ENCODE measurements at places on chromosomes 2 and 18. TPM values are rescaled to one million over a fixed set of nuclear protein-coding genes. Genes with fewer than 3 reads are reported as not detected.

OXER1 gene
- not detected for total RNA-seq

LOXL3 gene
- total RNA-seq: 7.5 TPM

SF3B1 gene
- 257 TPM for total RNA-seq

ZNF236 gene
- 17.4 TPM for total RNA-seq

ARHGAP25 gene
- total RNA-seq: 6.1 TPM

PMAIP1 gene
- total RNA-seq: 1.3 TPM

GALNT3 gene
- 2.7 TPM for total RNA-seq

SIX3 gene
- total RNA-seq: not detected

UGT1A4 gene
- total RNA-seq: not detected

ITPRIPL1 gene
- 7.6 TPM for total RNA-seq

IMP4 gene
- 144 TPM for total RNA-seq

DNA sequence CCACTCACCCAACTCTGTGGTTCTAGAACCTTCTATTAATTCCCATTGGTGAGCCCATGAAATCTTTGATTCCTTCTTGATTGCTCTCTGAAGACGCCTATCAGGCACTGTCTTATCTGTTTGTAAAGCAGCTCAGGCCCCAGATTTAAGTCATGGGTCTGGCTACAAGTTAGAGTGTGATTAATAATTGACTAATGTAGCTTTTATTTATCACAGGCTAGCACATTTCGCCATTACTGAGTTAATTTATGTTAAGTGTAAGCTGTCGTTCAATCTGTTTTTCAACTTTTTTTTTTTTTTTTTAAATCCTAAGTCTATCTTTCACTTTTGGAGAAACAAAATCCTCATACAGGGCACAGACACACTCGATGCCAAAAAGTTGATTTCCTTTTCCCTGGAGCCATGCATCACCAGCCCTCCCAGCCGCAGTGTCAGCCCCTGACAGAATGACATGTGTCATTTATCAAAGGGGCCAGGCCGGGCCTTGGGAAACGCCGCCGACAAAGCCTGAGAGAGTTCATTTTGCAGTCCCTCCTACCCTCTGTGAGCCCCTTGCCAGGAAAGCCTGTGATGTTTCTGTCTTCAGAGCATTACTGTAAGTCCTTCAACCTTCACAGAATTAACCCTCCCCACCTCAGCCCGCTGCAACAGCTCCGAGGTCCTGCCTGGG lies 15.8 kb downstream of the TSHZ1 start:
- no peak for DNase-seq

DNA sequence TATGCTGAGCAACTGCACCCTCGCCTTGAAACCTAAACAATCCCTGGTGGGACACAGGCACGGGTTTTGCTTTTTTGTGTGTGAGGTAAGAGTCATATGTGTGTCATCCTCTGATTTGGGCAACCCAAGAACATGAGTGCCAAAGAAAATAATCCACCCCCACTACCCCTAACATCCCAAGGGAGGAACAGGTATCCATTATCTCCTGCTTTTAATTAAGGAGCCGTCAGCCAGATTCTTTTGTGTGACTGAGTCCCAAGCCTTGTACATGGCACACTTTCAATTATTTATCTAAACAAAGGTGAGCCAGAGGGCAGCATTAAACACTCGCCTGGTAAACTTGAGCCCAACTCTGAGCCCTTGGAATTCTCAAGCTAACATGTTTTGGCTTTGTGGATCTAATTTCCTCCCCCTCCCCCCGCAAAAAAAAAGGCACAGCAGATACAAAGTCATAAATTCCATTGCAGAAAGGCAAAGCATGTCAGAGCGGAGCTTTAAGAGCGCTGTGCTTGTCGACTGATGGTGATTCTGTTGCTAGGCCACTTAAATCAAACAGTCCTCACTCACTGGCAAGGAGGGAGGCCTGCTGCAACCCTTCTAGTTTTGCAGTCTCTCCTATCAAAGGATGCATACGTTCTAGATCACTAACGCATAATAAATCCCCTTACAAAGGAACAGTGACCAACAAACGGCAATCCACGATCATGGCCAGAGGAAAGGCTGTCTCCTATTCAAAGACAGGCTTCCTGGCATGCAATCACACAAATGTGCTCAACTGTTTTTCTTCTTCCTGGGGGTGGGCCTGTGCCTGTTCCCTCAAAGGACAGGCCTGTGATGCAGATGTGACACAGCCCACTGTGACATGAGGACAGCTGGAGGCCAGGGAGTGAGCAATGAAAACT lies 143.5 kb upstream of the LMAN1 start:
- DNase-seq: no peak

- DNase-seq: no peak
Measured at GRCh38 chr2:20675701-20676352, 8.9 kb downstream of the GDF7 start.

DNA sequence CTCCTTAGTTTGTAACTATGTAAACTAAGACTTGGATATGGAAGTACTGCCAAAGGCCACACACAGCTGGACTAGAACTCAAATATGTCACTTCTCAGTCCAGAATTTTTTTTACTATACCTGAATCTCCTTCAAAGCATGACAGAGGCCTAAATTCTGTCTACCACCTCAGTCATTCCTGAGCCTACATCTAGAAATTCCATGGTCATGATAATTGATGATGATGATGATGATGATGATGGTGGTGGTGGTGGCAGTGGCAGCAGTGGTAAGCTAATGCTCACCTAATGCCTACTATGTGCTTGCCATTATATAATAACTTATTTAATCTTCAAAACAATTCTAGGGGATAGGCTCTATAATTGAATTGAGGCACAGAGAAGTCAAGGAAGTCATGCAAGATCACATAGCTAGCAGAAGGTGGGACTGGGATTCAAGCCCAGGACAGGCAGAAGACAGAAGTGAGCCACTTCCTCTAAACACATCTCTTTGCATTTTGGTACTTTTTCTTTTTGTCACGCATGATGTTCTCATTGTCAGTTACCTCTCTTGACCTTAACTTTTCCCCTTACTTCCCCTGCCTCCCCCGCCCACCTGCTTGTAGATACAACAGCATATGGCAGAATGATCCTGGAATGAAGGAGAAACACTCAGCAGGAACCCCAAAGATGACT lies 539.3 kb downstream of the TNS1 start:
- DNase-seq: no peak

- no peak for DNase-seq
Measured at GRCh38 chr2:24463271-24463670, 27.8 kb upstream of the NCOA1 start.

DNA sequence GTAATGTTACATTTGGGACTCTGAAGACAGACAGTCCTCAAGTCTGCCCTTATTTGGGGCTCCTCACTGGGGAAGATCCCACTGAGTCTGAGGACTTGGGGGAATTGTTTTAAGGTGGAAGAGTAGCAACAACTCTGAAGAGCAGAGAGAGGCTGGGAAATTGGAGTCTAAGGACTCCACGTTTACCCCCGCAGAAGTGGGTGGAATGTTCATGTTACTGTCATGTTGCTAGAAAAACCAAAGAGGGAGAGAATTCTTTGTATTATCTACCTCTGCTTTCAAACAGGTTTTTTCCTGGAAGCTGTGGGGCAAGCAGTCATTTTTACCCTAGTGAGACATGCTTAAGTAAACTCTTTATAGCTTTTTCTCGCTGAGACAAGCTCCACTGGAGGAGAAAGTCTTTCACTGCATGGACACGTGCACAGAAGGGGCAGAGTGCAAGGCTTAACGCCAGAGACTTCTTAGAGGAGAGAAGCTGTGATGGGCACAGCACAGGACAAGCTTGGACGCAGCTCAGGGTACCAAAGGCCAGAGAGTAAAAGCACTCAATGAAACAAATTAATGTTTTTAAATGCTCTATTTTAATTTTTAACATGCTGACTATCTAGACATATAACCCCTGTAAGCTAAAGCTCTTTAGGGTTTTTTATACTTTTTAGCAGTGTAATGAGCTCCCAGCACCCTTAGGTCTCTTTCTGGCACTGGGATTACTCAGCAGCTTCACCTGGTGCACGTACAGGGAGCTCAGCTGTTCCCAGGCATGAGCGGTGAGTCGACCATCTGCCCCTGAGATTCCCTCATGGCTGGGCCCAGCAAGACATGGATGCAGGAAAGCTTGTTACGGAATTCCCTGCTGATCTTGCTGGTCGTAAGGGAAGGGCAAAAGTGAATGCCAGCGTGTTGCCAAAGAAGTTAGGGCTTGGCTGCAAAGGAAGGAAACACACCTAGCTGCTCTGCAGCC lies 54.5 kb upstream of the BIN1 start:
- no peak for DNase-seq

GRCh38 chr2:195595825-195596224 lies 61.2 kb upstream of the SLC39A10 start:
- DNase-seq: no peak

DNA sequence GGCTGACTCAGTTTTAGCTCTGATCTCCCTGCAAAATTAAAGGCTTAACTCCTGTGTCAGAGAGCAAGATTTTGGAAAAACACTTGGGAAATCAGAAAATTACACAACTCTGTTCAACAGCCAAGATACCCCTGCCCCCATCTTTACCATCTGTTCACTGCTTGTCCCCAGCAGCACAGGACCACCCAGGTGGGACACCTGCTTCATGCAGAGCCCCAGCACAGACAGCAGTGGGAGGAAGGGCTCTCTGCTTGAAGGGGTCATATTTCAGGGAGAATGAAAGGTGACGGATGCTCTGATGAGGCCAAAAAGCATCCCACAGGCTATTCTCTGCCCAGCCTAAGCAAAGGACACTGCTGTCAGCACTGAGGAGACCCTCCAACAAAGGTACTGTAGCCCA lies 584.6 kb upstream of the KLHL29 start:
- no peak for DNase-seq

GRCh38 chr18:35284841-35285240 lies 5.2 kb downstream of the ZSCAN30 start:
- no peak for DNase-seq

- DNase-seq: no peak
Measured at GRCh38 chr2:28250006-28250405, 142.7 kb upstream of the FOSL2 start.

DNA sequence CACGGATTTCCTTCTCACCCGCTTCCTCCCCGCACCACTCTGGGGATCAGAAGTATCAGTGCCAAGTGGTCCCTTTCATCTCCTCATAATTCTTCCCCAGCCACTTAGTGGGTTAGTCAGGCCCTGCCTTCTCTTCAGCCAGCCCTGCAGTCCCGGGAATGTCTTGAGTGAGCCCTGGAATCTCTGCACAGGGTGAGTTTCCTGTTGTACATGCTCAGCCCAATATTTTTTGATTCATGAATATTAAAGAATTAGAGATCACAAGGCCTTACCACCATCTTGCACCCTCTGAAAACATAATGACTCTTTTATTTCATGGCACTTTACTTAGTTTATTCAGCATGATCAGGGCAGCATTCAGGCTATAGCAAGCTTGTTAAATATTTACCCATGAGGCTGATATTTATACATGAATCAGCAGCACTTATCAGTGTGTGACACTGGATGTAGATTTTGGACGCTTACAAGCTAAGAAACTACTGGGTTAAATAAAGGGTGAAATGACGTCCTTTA lies 159.4 kb upstream of the FOSL2 start:
- no peak for DNase-seq

DNA sequence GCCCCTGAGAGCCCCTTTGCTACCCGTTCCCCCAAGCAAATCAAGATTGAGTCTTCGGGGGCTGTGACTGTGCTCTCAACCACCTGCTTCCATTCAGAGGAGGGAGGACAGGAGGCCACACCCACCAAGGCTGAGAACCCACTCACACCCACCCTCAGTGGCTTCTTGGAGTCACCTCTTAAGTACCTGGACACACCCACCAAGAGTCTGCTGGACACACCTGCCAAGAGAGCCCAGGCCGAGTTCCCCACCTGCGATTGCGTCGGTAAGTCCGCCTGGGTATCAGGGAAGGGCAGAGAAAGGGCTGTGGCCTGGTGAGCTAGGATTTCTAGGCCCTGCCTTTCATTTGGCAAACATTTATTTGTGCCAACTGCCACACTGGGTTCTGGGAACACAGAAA lies 63.4 kb downstream of the TET3 start:
- DNase-seq: no peak

GRCh38 chr2:119229716-119230115 lies 6.1 kb downstream of the STEAP3 start:
- DNase-seq: no peak

DNA sequence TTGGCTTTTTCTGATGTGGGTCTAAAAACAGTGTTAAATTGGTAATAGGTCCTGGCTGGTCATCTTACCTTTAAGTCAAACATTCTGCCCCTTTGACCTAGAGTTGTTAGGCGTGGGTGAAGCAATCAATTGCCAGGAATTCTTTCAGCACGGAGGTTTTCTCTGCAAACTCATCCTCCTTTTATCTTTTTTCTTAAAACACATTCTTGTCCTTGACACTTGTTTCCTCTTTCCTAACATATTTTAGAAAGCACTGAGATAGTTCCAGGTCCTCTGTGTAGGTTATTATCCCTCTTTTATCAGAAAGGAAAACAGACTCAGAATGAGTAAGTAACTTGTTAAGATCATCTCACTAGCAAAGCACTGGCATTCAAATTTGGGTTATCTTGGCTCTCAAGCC lies 18.6 kb upstream of the AP1S3 start:
- no peak for DNase-seq

DNA sequence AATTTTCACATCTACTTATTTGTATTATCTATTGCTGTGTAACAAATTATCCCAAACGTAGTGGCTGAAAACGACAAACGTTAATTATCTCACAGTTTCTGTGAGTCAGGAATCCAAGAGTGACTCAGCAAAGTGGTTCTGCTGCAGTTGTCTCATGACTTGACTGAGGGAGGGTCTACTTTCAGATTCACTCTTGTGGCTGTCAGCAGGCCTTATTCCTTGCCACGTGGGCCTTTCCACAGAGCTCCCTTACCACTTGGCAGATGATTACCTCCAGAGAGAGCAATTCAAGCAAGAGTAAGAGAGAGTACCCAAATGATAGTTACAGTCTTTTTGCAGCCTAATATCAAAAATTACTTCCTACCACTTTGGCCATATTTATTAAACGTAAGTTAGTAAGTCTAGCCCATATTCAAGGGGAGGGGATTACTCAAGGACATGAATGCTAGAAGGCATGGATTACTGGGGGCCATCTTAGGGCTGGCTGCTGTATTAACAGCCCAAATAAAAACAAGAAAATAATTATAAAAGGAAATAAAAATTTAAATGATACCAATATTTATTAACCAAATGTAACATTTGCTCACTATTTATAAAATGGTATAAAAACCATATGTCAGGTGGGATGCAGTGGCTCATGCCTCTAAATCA lies 48.7 kb upstream of the NBEAL1 start:
- DNase-seq: no peak
